ENCODE measurements at places on chromosomes 7 and 10.

GRCh38 chr10:110725801-110726630 lies 81.9 kb downstream of the RBM20 start:
- no peak for DNase-seq

- DNase-seq: no peak
Measured at GRCh38 chr10:62726142-62726541, 78.4 kb upstream of the ADO start.

DNA sequence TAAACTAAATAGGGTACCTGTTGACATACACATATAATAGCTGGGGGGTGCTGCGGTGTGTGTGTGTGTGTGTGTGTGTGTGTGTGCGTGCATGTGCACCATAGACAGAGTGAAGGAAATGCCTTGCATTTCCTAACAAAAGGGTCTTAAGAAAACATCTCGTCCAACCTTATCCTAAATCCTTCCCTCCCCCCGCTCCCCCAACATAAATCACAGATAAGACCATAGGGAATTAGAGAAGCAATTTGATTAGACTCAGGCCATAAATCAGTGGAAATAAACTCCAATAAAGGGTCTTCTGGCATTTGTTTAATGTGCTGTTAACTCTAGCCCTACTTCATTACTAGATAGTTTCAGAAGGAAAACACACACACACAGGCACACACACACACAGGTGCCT lies 148.5 kb downstream of the PPP1R17 start:
- DNase-seq: no peak

DNA sequence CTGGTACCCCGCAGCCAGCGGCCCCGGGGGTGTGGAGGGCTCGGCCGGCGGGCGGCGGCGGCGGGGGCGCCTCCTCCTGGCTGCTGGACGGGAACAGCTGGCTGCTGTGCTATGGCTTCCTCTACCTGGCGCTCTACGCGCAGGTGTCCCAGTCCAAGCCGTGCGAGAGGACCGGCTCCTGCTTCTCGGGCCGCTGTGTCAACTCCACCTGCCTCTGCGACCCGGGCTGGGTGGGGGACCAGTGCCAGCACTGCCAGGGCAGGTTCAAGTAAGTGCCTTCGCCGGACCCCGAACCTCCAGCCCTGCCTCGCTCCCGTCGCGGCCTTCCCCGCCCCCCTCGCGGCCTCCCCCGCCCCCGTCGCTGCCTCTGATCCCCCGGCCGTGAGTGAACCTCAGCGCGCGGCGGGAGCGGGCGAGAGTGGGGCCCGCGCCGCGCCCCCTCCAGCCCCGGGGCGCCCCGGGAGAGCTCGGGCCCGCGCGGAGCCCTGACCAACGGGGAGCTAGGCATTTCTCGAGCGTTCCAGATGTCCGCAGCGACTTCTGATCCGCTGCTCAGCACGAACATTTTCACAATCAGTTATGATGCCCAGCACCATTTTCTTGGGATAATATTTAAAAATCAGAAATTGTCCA lies 727 bp downstream of the ATRNL1 start:
- no peak for DNase-seq

- DNase-seq: no peak
Measured at GRCh38 chr7:141889321-141889720, 26.9 kb upstream of the OR9A4 start.

DNA sequence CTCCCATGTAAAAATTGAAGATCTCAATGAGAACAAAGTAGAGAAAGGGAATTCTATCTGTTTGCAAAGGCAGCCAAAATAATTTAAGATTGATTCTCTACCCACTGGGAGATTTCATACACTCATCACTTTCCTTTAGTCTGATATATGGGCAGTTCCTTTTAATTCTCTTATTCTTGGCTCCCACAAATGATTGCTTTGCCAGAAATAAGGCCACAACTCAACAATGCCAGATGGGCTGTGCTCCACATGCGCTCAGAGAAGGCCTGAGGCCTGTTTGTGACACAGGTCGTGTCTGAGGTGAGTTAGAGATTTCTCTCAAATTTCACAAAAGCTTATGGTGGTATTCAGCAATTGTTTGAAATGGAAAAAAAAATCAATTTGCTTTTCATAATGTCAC lies 501.9 kb upstream of the SEMA3D start:
- no peak for DNase-seq

- peak; percentile 44 for DNase-seq
Measured at GRCh38 chr10:52466464-52466863, 152.4 kb downstream of the DKK1 start.

- DNase-seq: no peak
Measured at GRCh38 chr10:14671386-14671831, 103.3 kb downstream of the FAM107B start.

- no peak for DNase-seq
Measured at GRCh38 chr10:57562211-57562610, 705.5 kb downstream of the IPMK start.

All from fibroblast of skin of scalp (primary cell).